ENCODE measurements at places on chromosomes 6 and 20.

GRCh38 chr6:24990236-24990845 lies 54.6 kb upstream of the RIPOR2 start:
- no peak for DNase-seq

DNA sequence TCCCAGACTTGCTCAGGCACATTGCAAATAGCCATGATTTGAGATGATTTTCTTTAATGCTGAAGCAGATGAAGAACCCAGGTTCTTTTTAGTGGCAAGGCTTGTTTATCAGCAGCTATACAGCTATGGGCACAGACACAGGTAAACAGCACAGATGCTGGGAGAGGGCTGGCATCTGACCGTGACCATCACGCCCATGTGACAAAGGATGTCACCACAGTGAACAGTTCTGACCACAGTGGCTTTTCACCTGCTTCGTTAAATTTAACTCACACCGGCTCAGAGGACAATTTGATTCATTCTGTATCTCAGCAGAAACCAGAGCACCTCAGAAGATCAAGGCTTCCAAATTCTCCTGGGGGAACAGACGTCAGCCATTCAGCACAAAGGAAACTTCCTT lies 142.6 kb downstream of the CDH26 start:
- no peak for DNase-seq

- no peak for DNase-seq
Observed at GRCh38 chr20:61580958-61581824, 329.1 kb downstream of the CDH4 start.

DNA sequence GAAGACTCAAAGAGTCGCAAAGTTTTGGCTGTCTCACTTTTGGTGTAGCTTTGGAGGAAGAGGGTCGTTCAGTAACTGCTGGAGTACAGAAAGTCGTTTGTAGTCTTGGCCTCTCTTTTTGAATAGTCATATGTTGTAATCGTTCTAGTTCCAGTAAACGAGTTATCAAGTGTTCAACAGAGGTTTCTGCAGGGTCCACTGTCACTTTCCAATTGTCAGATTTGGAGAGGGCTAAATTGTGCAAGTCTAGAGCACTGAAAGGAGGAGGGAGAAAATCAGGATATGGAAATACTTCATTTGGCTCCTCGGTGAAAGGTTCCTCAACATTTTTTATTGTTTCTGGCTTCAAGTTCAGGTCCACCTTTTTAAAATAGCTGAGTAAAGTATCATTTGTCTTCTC lies 9.7 kb downstream of the FAM217A start:
- no peak for DNase-seq

DNA sequence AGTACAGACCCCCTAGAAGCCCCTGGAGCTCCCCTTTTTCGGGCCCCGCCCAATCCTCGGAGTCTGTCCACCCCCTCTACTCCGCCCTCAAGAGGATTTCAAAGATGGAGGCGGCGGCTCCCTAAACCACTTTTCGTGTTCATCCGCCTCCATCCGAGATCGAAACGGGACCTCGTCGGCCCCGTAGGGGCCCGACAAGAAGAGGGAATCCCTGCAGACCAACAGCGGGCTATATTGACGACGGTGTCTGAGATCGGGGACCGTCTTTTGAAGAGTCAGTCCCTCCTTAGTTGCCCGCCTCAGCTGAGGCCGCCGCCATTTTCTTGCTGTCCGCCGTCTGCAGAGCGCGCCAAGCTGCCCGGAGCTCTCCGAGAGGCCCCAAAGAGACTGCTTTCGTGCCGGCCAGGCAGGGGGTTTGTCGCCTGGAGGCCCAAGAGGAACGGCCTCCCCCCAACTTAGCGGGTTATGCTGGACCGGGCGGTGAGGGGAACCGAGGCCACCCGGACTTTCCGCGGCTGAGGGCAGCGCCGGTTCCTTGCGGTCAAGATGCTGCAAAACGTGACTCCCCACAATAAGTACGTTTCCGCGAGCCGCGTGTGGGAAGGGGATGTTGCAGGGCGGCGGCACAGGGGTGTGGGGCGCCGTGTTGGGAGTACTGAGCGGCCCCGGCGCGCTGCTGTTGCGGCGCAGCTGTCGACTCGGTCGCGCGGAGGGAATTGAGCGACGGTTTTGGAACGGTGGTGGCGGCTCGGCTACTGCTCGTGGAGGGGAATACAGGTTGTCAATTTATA lies 4.2 kb downstream of the BRD2 start:
- peak; percentile 81 for DNase-seq

All from Right ventricle myocardium inferior (tissue), 1 donor.